ENCODE measurements at places on chromosomes 2 and 18. TPM values are rescaled to one million over a fixed set of nuclear protein-coding genes. Genes with fewer than 3 reads are reported as not detected.

GRCh38 chr2:15660491-15661294 is 69.0 kb downstream of the DDX1 start:
- DNase-seq, result no peak

- DNase-seq, result no peak
Observed at GRCh38 chr2:120066800-120067547, 54.1 kb downstream of the EPB41L5 start.

- peak; percentile 77 for DNase-seq
Observed at GRCh38 chr2:127081826-127082633, 24.9 kb downstream of the BIN1 start.

DNA sequence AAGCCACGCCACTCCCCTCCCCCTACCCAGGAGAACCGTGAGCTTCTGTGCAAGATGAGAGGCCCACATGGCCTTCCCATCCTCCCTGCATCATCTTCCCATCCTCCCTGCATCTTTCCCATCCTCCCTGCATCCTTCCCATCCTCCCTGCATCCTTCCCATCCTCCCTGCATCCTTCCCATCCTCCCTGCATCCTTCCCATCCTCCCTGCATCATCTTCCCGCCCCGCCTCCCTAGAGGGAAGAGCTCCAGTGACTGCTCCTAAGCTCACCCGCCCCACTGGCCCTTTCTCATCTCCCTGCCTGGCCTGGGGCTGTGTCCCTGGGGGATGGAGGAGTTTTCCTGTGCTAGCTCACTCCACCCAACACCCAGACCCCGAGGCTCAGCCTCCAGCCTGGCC is 93.3 kb upstream of the ASAP2 start:
- DNase-seq, result no peak

DNA sequence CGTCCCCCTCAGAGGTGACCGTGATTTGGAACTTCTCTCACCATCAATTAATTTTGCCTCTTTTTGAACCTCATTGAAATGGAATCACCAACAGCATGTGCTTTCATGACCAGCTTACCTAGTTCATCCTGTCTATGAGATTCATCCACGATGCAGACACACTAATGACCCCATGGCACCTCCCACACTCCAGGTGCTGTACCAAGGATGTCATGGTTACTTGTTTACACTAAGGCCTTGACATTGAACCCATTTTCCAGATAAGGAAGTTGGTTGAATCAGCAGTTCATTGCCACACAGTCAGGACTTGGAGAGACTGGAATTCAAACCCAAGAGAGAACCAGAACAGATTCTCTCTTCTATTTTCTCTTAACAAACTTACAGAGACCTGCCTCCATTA is 139.0 kb downstream of the ZFP36L2 start:
- DNase-seq, result no peak

DNA sequence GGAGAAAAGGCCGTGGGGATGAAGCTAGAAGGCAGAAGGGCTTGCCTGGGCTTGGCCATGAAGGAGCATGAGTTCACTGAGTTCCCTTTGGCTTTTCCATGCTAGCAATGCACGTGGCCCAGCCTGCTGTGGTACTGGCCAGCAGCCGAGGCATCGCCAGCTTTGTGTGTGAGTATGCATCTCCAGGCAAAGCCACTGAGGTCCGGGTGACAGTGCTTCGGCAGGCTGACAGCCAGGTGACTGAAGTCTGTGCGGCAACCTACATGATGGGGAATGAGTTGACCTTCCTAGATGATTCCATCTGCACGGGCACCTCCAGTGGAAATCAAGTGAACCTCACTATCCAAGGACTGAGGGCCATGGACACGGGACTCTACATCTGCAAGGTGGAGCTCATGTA is 2.9 kb downstream of the CTLA4 start:
- no peak for DNase-seq

DNA sequence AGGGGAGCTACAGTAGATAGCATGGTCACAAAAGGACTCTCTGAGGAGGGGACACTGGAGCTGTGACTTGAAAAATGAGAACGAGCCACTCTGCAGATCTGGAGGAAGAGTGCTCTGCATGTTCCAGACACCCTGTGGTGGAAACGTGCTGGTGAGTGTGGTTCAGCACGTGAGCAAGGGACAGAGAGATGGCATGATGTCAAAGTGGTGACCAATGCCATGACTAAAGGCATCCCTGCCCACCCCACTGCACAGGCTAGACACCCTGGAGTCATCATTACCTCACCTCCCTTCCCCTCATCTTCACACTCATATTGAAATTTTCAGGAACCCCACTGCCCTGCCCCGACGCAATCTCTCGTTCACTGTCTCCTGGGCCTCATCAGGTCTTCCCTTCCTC is 56.5 kb downstream of the SLC4A5 start:
- no peak for DNase-seq

GRCh38 chr2:239913636-239914417 is 111.3 kb downstream of the NDUFA10 start:
- DNase-seq, result no peak

- no peak for DNase-seq
Observed at GRCh38 chr2:238019962-238020361, 40.8 kb upstream of the SCLY start.

- no peak for DNase-seq
Observed at GRCh38 chr2:183000846-183001245, 37.4 kb downstream of the NCKAP1 start.

DNA sequence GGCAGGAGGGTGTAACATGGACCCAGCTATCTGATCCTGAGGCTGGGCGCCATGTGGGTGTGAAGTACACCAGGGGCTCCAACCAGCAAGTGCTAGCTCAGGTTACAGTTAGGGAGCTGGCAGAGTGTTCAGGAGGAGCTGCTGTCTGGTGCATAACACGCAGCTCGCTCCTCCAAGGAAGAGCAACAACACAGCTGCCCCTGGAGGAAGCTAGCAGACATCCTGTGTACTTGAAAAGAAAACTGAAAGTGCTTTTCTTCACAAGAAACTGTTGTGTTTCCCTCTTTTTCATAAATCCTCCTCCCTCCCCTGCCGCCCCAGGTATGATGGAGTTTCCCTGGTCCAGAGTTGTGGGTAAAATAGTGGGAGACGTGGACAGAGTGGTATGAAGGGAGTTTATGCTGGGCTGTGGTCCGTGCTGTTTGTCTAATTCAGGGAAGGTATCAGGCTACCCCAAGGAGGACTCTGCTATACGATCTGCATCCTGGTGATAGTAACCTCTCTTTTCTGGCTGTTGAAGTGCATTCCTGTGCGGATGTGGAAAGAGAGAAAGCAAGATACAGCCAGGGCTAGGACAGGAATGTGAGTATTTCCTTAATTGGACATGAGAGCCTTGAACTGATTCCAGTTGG is 6.1 kb upstream of the LBH start:
- peak; percentile 38 for DNase-seq

DNA sequence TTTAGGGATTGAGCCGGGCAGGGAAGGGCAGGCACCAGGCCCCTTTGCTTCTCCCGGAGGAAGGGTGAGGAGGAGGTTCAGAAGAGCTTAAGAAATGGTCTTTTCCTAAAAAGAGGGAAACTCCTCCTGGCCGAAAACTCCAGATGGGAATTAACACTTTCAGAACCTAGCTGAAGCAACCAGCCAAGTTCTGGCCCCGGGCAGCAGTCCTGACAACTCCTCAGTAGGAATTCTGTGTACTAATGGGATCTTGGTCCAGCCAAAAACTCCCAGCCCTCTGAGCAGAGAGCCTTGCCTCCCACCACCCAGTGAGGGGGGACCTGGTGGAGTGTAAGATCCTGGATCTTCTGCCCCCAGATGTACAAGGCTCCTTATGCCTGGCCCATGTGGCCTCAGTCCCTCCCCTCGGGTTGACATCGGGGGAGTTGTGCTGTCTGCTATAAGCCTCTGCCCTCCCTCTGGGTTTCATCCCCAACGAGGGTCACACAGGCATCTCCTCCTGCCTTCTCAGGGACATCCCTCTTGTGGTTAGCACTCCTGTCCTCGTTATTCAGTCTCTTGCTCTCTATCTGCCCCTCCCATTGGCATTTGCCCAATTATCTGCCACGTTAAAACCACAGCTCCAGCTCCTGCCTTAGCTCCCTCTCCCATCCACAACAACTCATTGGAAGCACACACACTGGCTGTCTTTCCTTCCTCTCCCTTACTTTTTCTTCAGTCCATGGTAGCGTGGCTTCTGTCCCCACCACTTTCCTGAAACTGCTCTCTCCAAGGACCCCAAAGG is 184.6 kb downstream of the CYP26B1 start:
- DNase-seq, result no peak

DNA sequence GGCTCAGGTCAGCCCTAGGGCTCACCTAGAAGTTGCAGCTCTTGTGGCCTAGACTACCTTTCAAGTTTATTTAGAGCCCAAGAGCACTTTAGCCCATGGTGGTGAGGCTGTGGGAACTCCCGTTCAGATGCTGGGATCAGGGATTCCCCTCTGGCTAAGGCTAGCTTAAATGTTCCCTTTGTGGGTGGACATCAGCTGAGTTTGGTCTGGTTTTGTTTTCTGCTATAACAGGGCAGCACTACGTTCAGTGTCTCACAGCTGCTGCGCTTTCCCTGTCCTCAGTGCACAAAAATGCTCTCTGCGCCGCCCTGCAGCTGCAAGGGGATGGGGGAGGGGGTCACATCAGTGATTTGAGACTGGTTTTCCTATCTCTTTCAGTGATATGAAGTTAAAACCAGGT is 170.5 kb upstream of the KCNJ3 start:
- no peak for DNase-seq

- DNase-seq, result no peak
Observed at GRCh38 chr2:128457006-128457604, 138.4 kb upstream of the HS6ST1 start.

DNA sequence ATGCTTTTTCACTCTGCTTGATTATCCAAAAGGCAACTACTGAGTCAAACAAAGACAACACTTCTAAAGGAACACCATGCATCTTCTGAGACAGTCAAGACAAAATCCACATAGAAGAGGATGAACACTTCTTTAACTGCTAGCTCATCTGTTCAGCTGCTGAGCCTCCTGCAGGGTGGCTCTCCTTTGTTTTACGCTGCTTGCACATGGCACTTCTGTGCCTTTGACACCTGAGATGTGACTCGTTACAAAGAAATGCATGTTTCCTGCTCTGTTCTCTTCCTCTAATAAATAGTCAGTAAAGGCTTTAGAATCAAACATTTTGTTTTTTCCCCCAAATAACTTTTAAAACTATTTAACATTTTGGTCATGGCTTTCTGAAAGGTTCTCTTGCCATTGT is 1129.4 kb downstream of the TDRD15 start:
- no peak for DNase-seq

GRCh38 chr2:123073371-123073770 is 951.7 kb upstream of the CNTNAP5 start:
- DNase-seq, result no peak

DNA sequence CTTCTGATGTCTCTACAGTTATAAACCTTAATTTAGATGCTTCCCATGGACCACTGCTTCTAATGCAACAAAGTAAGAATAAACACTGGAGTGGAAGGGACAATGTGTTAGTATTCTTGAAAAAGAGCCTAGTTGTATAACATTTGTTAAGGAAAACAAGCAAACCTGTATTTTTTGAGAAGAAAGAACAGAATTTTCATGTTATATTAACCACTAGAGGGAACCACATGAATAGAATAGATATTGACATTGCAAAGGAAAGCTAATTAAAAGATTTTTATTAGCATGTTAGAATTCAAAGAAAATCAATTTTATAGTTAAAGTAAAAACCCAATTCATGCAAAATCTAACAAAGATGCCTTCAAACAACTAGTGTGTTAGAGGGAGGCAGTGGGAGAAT is 151.2 kb upstream of the BARD1 start:
- no peak for DNase-seq

GRCh38 chr2:135009339-135009738 is 37.9 kb downstream of the MAP3K19 start:
- DNase-seq, result no peak

The MSTN gene
- total RNA-seq, result 0.56 TPM

The DUSP19 gene
- 2.5 TPM for total RNA-seq

The DGUOK gene
- 22.9 TPM for total RNA-seq

The FEV gene
- not detected for total RNA-seq

The PCARE gene
- 0.39 TPM for total RNA-seq

The MROH2A gene
- total RNA-seq, result not detected

The ACMSD gene
- total RNA-seq, result not detected

The AFG3L2 gene
- 95.4 TPM for total RNA-seq

The VIT gene
- total RNA-seq, result 2.1 TPM
